Central memory CD8-positive, alpha-beta T cell (primary cell): ENCODE measurements at places on chromosomes 1 and 21.

DNA sequence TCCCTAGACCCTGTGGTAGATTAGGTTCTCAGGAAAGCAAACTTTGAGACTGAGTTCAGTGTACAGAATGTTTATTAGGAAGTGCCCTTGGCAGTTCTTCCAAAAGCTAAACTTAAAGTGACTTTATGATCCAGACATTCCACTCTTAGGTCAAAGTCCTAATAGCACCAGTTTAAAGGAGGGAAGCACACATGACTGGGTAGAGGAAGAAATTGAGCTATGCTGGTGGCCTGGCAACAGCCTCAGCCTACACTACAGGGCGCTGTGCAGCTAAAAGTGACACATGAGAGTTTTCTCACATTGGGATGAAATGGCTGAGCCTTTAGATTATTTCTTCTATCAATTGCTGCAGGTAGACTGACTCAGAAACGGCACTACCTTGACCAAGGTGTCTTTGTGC lies 280.4 kb downstream of the BRINP2 start:
- no peaks in the 10 kb centered on the region for H3K4me1 ChIP-seq
- DNase-seq, result no peak
- no peaks in the 10 kb centered on the region for H3K27me3 ChIP-seq
- no peak overlapping the region for H3K4me3 ChIP-seq
- no peak overlapping the region for H3K27ac ChIP-seq
- no peaks in the 10 kb centered on the region for H3K36me3 ChIP-seq

DNA sequence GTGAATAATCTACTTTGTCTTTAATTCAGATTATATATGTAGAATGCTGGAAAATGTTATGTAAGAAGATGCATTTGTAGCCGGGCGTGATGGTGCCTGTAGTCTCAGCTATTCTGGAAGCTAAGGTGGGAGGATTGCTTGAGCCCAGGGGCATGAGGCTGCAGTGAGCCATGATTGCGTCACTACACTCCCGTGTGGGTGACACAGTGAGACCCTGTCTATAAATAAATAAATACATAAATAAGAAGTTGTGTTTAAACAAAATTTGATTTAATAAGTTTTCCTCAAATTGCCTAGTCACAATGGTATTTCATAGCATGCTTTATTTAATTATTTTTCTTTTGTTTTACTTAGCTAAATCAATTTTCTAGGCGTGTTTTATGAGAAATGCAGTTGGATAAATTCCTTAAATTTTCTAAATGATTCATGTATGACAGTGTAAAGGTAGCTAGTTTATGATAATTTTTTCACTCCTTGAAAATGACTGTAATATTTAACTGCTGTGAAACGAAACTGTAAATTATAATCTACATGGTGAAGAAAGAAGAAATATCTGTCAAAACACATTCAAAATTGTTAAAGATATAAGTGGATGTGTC lies 232.6 kb downstream of the SRGAP2C start:
- peaks cover 20% of the 10 kb centered on the region for H3K27me3 ChIP-seq
- H3K36me3 ChIP-seq, result no peaks in the 10 kb centered on the region
- H3K4me1 ChIP-seq, result no peaks in the 10 kb centered on the region
- no peak overlapping the region for H3K4me3 ChIP-seq

DNA sequence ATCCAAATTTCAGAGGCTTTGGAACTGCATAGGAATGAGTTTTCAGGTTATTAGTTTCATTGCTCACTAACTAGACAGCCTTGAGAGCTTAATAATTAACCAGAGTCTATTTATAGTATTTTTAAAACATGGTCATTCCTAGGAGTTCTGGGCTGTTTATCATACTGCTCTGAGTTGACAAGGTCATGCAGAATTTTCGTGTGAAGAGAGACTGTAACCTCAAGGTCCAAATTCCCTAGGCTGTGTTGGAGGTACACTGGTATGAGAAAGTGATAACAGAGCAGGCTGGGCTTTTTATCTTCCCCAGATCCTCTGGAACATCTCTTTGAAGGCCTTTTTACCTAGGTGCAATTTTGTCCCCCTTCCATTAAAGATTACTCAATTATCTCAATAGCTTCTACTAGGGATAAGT lies 736.3 kb downstream of the LTN1 start:
- no peaks in the 10 kb centered on the region for H3K27me3 ChIP-seq
- no peak for DNase-seq
- H3K4me3 ChIP-seq, result no peak overlapping the region
- H3K36me3 ChIP-seq, result peaks cover 2% of the 10 kb centered on the region

DNA sequence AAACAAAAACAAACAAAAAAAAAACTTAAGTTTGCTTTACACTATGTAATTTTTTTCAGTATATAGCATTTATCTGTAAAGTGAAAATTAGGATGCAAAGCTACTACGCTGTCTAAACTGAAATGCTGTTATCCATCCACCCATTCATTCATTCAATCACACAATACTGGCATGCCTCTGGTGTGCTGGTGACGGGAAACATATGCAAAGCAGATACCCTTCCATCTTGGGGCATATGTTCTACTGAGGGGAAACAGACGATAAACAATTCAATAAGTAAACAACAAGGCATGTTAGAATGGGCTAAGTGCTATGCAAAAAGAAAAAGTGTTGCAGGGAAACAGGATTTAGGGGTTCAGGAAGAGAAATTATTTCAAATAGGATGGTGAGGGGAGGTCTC lies 3.2 kb downstream of the CLSTN1 start:
- H3K4me1 ChIP-seq, result peaks cover 37% of the 10 kb centered on the region
- no peak overlapping the region for H3K4me3 ChIP-seq
- H3K27me3 ChIP-seq, result no peaks in the 10 kb centered on the region
- DNase-seq, result no peak
- H3K27ac ChIP-seq, result no peak overlapping the region

GRCh38 chr1:15571266-15571665 lies 13.6 kb downstream of the AGMAT start:
- peaks cover 42% of the 10 kb centered on the region for H3K36me3 ChIP-seq
- H3K27ac ChIP-seq, result no peak overlapping the region
- H3K4me3 ChIP-seq, result no peak overlapping the region
- DNase-seq, result no peak
- no peaks in the 10 kb centered on the region for H3K27me3 ChIP-seq

DNA sequence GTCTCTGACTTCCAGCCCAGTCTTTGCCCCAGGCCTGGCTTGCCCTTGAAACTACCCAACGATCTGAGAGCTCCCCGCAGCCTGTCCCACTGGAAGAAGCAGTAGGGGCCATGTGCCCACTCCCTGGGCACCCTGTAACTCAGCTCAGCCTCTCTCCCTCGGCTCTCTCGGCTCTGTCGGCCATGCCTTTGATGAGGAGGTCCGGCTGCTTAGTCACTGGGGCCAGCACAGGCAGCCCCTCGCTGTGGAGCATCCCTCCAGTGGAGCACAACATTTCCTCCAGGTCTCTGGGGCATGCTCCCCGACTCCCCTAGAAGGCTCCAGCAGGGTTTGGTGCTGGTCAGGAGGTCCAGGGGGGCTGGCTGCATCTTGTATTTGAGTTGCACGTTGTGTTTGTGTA lies 83.3 kb upstream of the DISP3 start:
- H3K27me3 ChIP-seq, result peaks cover 51% of the 10 kb centered on the region
- H3K27ac ChIP-seq, result no peak overlapping the region
- no peak for DNase-seq
- peaks cover 2% of the 10 kb centered on the region for H3K36me3 ChIP-seq

- no peaks in the 10 kb centered on the region for H3K27me3 ChIP-seq
- no peak overlapping the region for H3K27ac ChIP-seq
- H3K4me3 ChIP-seq, result peak overlapping the region; percentile 2
- H3K4me1 ChIP-seq, result peaks cover 39% of the 10 kb centered on the region
- DNase-seq, result no peak
- H3K36me3 ChIP-seq, result peaks cover 10% of the 10 kb centered on the region
These were observed 16.7 kb upstream of the LYST start for GRCh38 chr1:235883261-235883927.

DNA sequence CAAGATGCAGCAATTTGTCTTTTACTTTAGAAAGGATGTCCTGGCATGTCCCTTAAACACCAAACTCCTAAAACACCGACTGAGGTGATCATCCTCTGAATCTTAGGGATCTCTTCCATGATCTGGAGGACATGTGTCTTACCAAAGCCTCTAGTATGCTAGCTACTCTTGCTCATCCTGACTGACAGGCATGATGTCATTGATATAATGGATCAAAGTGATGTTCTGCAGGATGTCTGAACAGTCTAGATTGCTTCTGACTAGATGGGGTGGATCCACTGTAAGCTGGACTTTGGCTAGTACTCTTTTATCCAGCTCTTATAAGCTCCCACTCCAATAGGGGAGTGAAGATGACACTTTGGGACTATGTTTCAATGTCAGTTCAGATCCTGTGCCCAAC lies 11.3 kb upstream of the CGN start:
- no peak for DNase-seq
- no peak overlapping the region for H3K4me3 ChIP-seq
- H3K27me3 ChIP-seq, result no peaks in the 10 kb centered on the region
- no peaks in the 10 kb centered on the region for H3K36me3 ChIP-seq

- no peak for DNase-seq
- no peaks in the 10 kb centered on the region for H3K36me3 ChIP-seq
- H3K27ac ChIP-seq, result no peak overlapping the region
- H3K27me3 ChIP-seq, result peaks cover 11% of the 10 kb centered on the region
- peaks cover 11% of the 10 kb centered on the region for H3K4me1 ChIP-seq
- H3K4me3 ChIP-seq, result no peak overlapping the region
These were observed 31.7 kb downstream of the TP73 start for GRCh38 chr1:3683992-3684391.

DNA sequence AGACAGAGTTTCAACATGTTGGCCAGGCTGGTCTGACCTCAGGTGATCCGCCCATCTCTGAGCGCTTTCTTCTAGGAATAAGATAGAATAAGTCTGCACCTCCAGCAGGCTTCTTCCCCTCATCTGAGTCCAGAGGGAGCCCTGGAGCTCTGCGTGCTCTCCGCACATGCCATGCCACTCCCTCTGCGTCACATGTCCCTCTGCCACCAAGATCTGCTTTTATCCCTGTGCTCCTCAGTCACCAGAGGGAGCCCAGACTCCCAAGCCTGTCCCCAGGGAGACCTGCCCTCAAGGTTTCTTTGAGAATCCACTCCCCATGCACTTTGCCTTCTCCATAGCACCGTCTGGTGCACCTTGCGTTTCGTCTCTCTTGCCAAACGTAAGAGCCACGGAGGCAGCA lies 213.0 kb downstream of the CAMTA1 start:
- H3K27me3 ChIP-seq, result peaks cover 51% of the 10 kb centered on the region
- no peak overlapping the region for H3K27ac ChIP-seq
- H3K4me3 ChIP-seq, result no peak overlapping the region
- H3K36me3 ChIP-seq, result no peaks in the 10 kb centered on the region
- no peaks in the 10 kb centered on the region for H3K4me1 ChIP-seq

- H3K27ac ChIP-seq, result no peak overlapping the region
- H3K4me3 ChIP-seq, result no peak overlapping the region
- no peaks in the 10 kb centered on the region for H3K4me1 ChIP-seq
- no peaks in the 10 kb centered on the region for H3K27me3 ChIP-seq
These were observed 123.5 kb upstream of the NGF start for GRCh38 chr1:115461526-115461925.

DNA sequence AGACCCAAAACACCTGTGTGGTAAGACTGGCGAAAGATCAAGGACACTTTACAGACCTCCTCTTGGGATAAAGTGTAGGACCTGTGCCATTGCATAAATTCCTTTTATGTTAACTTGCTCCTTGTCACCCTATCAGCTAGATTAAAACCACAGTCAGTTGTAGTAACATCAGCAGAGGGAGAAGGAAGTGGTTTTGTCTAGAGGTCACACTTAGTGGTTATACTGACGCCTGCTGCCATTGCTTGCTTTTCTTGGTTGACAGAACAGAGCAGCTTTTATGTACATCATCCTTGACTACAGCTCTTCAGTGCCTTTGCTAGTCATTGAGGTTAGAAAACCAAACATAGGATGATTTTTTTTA lies 101.4 kb downstream of the PBX1 start:
- H3K4me3 ChIP-seq, result no peak overlapping the region
- peaks cover 5% of the 10 kb centered on the region for H3K4me1 ChIP-seq
- peak; percentile 11 for DNase-seq
- H3K36me3 ChIP-seq, result no peaks in the 10 kb centered on the region

DNA sequence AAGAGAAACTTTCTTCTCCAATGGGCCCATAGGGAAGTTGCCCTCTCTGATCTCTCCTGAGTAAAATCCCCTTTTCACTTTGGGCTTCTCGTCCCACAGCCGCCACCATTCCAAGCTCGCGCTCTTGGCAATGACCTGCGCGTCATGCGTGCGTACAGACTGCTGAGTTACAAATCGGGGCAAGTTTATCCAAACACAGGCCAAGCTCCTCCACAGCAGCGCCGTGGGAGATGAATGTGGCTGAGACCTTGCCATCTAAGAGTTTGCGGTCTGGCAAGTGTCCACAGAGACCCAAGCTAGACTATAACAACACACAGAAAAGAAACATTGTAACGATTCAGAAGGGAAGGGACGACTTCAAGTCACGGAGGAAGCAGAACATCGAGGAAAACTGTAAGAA lies 116.3 kb upstream of the SOD1 start:
- no peak for DNase-seq
- no peaks in the 10 kb centered on the region for H3K4me1 ChIP-seq
- no peaks in the 10 kb centered on the region for H3K36me3 ChIP-seq
- H3K27ac ChIP-seq, result no peak overlapping the region

DNA sequence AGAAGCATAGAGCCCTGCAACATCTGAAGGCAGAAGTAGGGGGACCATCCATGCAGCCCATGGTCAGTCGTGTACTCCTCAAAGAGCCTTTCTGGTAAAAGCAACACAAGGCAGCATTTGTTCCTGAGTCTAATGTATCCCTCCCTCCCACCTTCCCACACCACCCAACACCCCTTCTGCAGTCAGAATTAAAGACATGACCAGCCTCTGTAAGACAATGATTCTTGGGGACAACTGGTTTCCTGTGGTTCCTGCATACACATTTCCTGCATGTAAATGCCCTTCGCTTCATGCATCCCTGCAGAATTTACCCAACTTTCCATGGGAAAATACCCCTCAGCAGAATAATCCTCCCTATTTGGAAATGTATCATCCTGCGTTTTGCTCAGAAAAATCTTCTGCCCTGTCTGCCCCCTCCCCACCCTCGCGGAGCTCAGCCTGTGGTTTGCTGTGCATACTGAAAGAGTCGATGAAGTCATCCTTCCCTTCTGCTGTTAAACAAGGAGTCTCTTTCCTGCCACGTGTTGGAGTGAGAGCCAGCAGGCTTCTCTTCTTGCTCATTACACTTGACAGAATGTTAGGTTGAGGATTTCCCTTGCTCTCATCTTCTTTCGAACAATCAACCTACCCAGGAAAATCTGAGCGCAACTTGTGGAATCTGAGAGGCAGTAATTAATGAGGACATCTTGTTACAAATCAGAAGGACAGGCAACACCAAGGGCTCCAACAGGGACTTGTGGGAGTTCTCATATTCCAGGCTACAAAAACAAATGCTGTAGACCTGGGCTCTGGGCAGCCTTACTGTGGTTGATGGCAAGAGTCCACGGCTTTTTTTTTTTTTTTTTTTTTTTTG lies 4.7 kb downstream of the TNN start:
- H3K27me3 ChIP-seq, result peaks cover 80% of the 10 kb centered on the region
- H3K36me3 ChIP-seq, result no peaks in the 10 kb centered on the region
- DNase-seq, result no peak
- H3K27ac ChIP-seq, result no peak overlapping the region

DNA sequence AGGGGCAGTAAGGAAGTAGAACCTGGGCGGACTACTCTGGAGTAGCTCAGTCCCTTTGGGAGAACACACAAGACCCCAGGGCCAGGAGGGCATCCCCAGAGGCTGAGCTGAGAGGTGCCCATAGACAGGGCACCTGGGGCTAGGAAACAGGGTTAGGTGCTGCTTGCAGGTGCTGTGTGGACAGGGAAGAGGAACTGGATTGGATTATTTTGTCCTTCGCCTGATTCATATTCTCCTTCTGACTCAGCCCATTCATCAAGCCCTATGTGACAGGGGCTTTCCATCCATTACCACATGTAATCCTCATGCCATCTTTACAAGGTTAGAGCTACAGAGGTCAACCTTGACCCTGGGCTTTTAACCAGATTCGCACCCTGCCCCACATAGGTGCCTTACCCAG lies 183.9 kb downstream of the C1orf94 start:
- H3K4me3 ChIP-seq, result no peak overlapping the region
- no peaks in the 10 kb centered on the region for H3K36me3 ChIP-seq
- H3K27ac ChIP-seq, result no peak overlapping the region
- no peak for DNase-seq
